ENCODE measurements at places on chromosomes 1 and 21. TPM values are rescaled to one million over a fixed set of nuclear protein-coding genes. Genes with fewer than 3 reads are reported as not detected.

Gene COL9A2
- 1.5 TPM for polyA plus RNA-seq

Gene ANXA9
- polyA plus RNA-seq, result not detected

DNA sequence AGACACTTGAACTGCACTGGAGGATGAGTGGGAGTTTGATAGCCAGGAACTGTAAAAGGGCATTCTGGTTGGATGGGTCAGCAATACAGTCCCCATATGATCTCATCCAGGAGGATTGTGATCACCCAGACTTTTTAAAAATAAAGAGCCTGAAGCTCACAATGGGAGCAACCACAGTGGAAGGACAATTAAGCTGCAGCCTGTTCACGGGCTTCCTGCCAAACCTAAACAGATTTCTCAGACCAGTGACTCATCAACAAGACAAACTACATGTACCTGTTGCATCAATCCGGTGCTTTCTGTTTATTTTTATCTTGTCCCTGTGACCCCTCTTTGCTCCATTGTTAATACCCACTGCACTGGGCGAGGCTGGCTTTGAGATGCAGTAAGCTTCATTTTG, 52.3 kb downstream of the PAPPA2 start:
- DNase-seq, result no peak

DNA sequence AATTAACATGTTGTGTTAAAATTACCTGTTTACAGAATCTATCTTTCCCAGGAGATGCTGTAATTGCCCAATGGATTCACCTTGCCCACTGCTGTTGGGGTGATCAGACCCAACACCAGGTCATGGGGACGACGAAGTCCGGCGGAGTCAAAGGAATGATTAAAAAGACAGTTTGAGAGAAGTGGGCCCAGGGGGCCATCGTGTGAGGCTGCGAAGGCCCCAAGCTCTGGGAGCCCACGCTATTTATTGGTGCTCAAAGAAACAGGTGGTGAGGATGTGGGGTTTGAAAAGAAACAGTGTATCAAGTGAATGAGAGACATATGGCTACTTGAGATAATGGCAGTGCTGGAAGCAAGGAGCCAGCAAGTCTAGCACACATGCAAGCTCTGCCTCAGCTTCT, 16.3 kb upstream of the L1TD1 start:
- DNase-seq, result no peak

Gene RCC2
- not detected for polyA plus RNA-seq

GRCh38 chr1:6325482-6325881, 64.6 kb upstream of the GPR153 start:
- DNase-seq, result no peak

DNA sequence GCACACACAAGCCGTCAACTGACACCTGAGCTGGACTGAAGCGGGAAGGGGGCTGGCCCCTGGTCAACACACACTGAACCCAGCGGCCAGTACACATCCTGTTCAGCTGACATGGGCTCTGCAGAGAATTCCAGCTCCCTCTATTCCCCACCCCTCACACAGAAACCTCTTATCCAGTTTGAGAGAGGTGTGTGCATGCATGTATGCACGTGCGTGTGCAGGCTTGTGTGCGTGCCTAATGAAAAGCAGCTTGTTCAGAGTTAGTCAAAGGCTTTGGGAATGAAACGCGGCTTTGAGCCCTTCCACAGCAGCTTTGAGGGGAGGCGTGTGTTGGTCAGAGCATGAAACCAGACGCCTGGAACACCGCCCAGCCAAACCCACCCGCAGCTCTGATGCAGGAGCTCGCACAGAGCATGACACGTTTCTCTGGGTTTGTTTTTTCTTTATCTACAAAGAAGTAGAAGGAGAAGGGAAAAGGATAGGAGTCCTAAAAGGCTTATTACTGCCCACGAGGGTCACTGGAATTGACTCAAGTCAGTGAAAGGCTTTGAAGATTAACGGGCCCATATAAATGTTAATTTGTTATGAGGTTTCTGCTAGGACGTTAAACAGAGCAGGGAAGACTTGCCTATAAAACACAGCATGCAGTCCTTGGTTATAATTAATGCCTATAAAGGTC, 184.2 kb downstream of the ETS2 start:
- peak; percentile 75 for DNase-seq

DNA sequence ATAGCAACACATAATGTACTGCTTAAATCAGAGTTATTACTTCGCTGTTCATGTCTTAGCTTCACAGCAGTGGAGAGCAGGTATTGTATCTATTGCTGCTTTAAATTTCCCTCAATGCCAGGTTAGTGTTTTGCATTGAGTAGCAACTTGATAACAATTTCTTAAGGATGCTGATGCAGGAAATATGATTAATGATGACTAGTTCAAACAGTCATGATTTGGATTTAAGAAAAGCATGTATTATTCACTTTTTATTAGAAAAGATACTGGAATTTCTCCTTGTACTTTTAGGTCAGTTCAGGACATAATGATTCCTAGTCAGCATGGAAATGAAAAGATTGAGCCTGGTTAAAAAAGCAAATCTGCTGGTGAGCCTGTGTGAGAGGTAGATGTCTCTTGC, 67.2 kb upstream of the ARHGAP29 start:
- DNase-seq, result no peak

All from muscle of arm (tissue), 14 donors.